Stimulated activated CD4-positive, alpha-beta T cell treated with anti-CD3 and anti-CD28 coated beads, Interleukin-12 subunit alpha, Interleukin-12 subunit beta, amount 100 ng/mL, for 4 hours (primary cell): ENCODE measurements at places on chromosomes 4 and X.

GRCh38 chr4:81215931-81216330, 909 bp upstream of the PRKG2 start:
- DNase-seq = no peak

- no peak for DNase-seq
These were observed 167.0 kb downstream of the TBCK start for GRCh38 chr4:106149026-106149425.

GRCh38 chr4:84491481-84491880, 7.6 kb downstream of the NKX6-1 start:
- DNase-seq = no peak

- no peak for DNase-seq
These were observed 114.3 kb downstream of the ELOVL6 start for GRCh38 chr4:110084154-110084553.

GRCh38 chr4:1151541-1151940, 20.8 kb downstream of the SPON2 start:
- no peak for DNase-seq

DNA sequence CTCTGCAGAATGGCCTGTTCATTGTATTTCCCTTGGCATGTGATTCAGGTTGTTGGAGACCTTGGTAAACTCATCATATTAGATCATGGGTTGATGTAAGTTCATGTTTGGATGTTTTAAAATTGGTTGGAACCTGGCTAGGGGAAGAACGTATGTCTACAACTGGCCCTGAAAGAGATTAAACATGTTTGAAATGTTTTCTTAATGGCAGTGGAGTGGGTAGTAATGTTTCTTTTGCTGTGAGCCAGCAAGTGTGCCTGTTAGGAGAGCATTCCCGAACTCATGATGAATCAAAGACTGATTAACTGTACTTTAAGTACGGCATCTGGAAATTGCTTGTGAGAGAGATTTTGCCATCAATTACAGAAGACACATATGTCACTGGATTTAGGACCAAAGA, 44.5 kb upstream of the SLC4A4 start:
- no peak for DNase-seq

DNA sequence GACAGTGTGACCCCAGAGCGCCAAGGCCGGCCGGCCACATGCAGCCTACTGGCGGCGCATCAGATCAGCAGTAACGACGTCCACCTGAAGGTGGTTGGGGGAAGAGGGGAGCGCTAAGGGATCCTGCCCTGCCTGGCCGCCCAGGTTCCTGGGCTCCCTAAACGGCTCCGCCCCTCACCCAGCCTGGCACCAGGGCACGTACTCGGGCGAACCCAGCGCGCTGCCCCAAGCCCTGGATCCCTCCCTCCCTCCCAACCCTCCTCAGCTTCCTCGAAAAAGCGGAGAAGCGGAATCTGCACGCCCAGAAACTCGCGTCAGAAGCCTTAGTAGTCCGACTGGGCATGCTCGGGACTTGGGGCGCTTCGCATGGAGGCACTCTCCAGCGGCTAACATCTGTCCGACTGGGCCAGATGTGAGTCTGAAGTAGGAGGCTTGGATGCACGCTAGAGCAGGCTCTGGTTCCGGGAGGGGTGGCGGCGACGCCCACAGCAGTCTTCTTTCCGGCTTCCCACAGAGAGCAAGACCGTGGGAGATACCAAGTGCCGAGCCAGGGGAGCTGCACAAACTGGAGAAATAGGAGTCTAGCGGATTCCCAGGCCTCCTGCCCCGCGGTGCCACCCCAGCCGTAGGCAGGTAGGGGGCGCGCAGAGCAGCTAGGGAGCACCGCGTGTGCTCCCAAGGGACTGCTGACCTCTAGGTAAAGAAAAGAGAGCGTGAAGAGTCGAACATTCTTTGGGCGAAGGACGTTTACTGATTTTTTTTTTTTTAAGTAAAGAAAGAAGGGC, 114.3 kb upstream of the TEX13C start:
- DNase-seq = peak; percentile 1

- DNase-seq = no peak
These were observed 875.2 kb downstream of the RAPGEF2 start for GRCh38 chr4:159977907-159978617.
